Hematopoietic multipotent progenitor cell treated with erythropoietin and hydrocortisone succinate and interleukin-3 and kit ligand, for 15 days (in vitro differentiated cells): ENCODE measurements at places on chromosomes 12 and 14.
A peak's percentile ranks its signal among the peaks of the same experiment; 100 is the strongest.

GRCh38 chr12:1766110-1766509, 54.3 kb upstream of the LRTM2 start:
- DNase-seq: no peak

DNA sequence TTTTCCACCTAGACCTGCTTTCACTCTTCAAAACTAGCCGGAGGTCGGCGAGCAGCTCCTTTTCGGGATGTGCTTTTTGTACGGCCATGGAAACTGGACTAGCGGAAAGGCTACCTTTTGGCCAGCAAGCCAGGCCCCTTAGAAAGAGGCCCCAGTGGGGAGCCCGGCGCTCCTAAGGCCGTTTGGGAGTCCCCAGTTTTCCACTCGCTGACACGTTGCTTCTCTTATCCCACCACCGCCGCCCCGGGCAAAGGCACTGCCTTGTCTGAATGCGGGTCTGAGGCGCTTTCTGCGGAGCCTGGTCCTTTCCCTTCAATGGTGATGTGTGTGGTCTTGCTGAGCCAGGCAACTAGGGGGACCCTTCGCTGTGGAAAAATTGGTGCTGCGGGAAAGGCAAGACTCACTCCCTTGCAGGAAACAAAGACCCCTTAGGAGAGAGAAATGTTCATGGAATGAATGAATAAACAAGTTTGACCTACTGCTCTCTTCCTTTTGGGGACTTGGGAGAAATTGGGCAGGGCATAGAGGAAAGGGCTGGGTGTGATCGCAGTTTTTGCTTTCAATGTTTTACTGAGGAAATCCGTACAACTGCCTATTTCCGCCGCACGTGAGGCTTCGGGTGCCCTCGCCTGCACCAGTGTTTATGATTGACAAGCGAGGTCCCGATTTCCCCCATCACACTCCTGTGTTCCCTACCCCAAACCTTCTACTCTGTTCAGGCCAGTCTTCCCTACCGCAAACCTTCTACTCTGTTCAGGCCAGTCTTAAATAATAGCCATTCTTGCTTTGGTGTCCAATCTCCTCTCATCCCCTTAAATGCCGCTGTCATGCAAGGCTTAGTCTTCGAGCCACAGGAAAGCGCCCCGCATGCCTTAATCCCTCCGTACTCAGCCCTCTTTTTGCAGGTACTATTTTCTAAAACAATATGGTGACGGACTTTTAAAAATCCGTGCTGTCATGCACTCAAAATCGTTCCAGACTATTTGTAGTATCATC, 1.0 kb upstream of the SLC38A2 start:
- peak; percentile 54 for DNase-seq

DNA sequence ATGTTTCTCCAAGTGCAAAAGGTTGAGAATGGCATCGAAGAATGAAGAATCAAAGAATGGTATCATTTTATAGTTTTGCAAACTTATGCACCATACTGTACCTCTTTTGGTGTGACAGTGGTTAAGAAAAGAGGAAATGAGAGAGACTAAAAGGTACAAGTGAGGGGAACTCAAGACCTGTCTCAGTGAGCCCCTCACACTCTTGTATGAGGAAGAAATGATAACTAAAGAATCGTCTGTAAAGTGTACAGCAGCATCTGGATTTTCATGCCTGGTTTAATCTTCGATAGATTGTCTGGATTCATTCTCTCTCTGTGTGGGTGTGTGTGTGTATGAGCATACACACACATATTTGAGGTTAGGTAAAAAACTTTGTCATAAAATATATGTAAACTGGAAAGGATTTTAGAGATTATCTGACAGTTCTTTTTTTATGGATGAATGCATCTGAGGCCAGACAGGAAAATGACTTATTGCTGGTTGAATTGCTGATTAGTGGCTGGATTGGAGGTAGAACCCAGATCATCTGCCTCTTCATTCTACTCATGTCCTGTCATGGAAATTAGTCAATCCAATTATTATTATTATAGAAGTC, 16.0 kb upstream of the SLC38A2 start:
- no peak for DNase-seq

DNA sequence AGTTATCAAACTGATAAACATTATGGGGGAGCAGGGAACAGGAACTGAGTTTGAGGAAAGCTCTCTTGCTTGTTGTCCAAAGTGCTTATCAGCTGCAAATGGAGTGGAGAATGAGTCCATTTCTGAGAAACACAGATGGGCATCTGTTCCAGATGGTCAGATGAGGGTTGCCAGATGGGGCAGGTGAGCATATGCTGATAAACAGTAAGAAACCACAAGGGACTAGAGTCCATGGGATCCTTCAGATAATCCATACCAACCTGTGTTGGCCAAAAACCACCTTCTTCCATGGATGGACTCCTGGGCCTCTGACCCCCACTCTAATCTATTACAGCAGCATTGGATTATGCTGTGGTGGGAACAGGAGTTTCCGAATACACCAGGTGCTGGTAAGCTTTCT, 38.3 kb downstream of the GNS start:
- no peak for DNase-seq
